ENCODE measurements at places on chromosomes 7 and 10. TPM values are rescaled to one million over a fixed set of nuclear protein-coding genes. Genes with fewer than 3 reads are reported as not detected.

The CNTNAP2 gene
- total RNA-seq, result under 0.01 TPM

The RASA4 gene
- 12.0 TPM for total RNA-seq

The PIK3CG gene
- under 0.01 TPM for total RNA-seq

The BRAT1 gene
- total RNA-seq, result 28.7 TPM
